ENCODE measurements at places on chromosomes 2 and 18. TPM values are rescaled to one million over a fixed set of nuclear protein-coding genes. Genes with fewer than 3 reads are reported as not detected.
A peak's percentile ranks its signal among the peaks of the same experiment; 100 is the strongest.

GRCh38 chr18:62485684-62486083 is 37.1 kb upstream of the ZCCHC2 start:
- peak; percentile 86 for DNase-seq

- no peak for DNase-seq
These were observed 48.9 kb downstream of the RAB31 start for GRCh38 chr18:9756933-9757470.

The LBX2 gene
- 10.1 TPM for total RNA-seq

The SFT2D3 gene
- total RNA-seq: 3.1 TPM

The PLEKHH2 gene
- total RNA-seq: 7.8 TPM

The OR6B2 gene
- not detected for total RNA-seq

DNA sequence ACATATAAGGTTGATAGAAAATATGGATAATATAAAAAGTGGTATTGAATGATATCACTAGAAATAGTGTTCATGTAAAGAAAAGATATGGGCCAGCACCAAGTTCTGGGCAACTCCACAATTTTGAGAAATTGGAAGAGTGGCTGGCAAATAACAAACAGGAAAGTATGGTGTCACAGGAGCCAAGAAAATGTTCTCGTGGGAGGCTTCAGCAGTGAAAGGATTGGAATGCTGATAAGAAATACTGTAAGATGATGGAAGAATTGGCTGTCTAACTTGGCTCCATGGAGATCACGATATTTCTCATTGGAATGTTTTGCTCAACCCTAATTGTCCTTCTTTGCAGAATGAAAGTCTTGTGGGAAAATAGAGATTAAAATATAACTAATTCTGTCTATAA is 856.8 kb downstream of the DPP10 start:
- no peak for DNase-seq

- DNase-seq: no peak
These were observed 131.8 kb downstream of the MREG start for GRCh38 chr2:215881582-215881981.

The DCC gene
- total RNA-seq: not detected

The KIF1A gene
- 0.27 TPM for total RNA-seq

The ZAP70 gene
- 0.91 TPM for total RNA-seq

The FAP gene
- total RNA-seq: not detected

DNA sequence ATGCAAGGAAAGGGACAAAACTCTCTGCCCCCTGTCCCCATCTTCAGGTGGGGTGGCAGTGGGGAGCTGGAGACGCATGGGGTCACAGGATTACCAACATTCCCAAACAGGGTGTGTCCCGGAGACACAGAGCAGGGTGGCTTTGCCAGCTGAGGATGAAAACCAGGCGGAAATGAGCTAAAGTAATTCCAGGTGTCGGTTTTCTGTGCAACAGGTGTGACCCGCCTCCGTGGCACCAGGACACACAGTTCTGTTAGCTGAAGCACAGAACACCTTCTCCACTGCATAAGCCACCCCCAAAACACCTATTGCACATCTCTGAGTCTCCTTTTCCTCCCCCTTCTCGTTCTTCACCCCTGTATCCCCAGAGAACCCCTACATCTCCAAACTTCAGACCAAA is 122.7 kb upstream of the GLI2 start:
- no peak for DNase-seq

- DNase-seq: no peak
These were observed 131.6 kb upstream of the DNAJC10 start for GRCh38 chr2:182584462-182584861.

The ATG16L1 gene
- 43.4 TPM for total RNA-seq

DNA sequence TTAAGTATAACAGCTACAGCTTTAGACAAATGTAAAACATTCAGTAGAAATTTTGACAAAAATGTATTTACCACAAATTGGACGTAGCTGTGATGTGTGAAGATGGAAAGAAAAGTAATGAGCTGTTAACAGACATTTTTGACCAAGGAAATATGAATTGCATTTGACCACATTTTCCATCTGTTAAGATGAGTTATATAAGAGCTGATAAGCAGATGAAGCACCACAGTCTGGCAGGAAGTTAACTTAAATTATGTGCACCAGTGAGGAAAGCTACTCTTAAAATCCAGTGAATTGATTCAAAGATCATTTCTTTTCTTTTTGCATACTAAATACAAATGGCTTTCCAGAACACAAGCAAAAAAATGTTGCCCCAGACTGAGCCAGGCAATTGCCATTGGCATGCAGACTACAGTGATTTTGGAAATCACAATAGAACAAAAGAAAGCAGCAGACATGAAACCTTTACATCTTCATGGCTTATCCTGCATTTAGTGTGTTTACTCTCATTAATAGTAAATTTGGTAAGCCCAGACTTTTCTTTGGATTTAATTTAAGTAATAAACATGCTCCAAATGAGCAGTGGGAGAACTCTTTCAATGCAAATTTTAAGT is 493.7 kb downstream of the TMX3 start:
- DNase-seq: no peak

- no peak for DNase-seq
These were observed 11.6 kb downstream of the CFLAR start for GRCh38 chr2:201127570-201127969.

The QPCT gene
- total RNA-seq: not detected

DNA sequence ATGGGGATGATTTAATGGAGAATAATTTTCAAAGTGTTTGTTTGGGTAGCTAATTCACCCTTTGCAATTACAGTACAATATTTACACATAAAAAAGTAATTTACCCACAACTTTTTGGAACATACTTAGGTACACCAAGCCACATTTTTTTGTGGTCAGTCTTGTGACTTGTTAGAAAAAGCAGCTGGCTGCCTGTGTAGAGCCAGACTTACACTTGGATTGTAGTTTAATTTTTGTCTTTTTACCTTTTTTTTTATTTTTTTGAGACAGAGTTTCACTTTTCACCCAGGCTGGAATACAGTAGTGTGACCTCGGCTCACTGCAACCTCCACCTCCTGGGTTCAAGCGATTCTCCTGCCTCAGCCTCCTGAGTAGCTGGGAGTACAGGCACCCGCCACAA is 45.4 kb downstream of the RALBP1 start:
- no peak for DNase-seq

GRCh38 chr2:128108166-128108565 is 17.2 kb downstream of the UGGT1 start:
- no peak for DNase-seq

- no peak for DNase-seq
These were observed 47.9 kb upstream of the FAM171B start for GRCh38 chr2:186645999-186646398.

DNA sequence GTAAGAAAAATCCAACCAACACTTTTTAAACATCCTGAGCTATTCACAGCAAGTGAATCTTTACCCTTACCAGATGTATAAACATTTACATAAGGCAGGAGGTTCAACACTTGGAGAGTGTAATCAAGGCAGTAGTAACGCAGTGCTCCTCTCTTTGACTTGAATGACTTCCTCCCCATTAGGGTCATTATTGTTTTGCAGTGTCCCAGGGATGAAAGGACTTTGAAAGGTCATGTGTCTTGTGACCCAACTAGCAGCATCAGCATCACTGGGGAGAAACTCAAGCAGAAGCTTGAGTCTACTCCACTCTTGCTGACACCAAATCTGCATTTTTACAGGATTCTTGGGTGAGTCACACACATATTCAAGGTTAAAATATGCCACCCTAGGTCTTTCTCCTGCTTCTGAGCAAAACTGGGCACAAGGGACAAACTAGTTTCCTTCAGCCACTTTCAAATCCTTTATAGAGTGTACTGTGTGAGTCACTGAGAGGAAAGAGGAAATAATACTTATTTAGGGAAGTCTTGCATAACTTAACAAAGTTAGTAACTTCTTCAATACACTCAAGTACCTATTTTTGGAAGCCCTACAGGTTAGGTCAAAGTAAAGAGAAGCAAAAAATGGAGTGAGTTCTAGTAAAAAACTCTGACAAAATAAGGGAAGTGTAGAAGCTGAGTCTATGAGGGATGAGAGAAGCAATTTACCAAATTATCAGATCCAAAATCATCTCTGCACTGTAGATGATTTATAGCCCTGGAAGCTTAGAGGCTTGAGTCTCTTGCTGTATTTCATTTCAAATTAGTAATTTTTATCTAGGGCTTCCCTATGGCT is 51.0 kb upstream of the EML4 start:
- DNase-seq: no peak

The IL36B gene
- total RNA-seq: not detected

- no peak for DNase-seq
These were observed 146.6 kb upstream of the ITGA6 start for GRCh38 chr2:172280571-172281361.

GRCh38 chr18:51069885-51070284 is 39.9 kb downstream of the SMAD4 start:
- no peak for DNase-seq

- no peak for DNase-seq
These were observed 54.8 kb downstream of the CDH20 start for GRCh38 chr18:61388010-61388409.

The LDLRAD4 gene
- 1.2 TPM for total RNA-seq

The AMER3 gene
- total RNA-seq: not detected

GRCh38 chr18:33960417-33960816 is 264.3 kb downstream of the NOL4 start:
- DNase-seq: no peak

DNA sequence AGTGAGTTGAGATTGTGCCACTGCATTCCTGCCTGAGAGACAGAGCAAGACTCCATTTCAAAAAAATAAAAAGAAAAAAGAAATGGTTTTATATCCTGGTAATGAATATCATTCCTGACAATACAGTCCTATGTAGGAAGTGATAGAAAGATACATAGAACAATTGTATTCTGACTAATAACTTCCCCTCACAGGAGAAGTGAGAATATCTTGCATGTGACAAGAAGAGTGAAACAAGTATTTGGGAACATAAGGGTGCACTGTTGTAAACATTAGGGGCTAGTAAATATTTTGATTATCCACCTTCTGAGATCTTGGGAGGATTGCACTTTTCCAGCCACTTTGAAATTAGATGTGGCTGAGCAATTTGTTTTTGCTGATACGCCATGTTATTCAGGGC is 40.7 kb downstream of the KLHL14 start:
- no peak for DNase-seq

The CREG2 gene
- total RNA-seq: 0.12 TPM

- no peak for DNase-seq
These were observed 126.1 kb downstream of the MTX2 start for GRCh38 chr2:176395273-176395854.

DNA sequence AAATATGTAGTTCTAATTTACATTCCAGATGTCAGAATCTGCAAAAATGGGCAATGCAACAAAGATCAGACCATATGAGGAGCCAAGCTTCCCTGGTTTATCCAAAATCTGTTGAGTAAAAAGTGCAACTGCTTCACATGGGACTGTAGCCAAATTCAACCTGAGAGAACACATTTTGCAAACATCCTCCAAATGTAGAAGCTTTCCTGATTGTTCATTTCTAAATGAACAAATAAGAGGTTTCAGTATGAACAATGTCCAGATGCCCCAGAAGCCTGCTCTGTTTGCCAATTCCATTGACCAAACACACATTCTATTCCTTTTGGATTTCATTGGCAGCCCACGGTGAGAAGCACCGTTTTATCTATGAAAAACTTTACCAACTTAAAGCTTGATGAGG is 117.9 kb upstream of the OSR1 start:
- no peak for DNase-seq

- DNase-seq: no peak
These were observed 21.2 kb downstream of the STAMBP start for GRCh38 chr2:73850009-73850408.

- no peak for DNase-seq
These were observed 3.6 kb upstream of the RRM2 start for GRCh38 chr2:10119027-10119325.

The KIAA2012 gene
- total RNA-seq: not detected

The ZNF2 gene
- total RNA-seq: 3.4 TPM

The DTNA gene
- 9.6 TPM for total RNA-seq

DNA sequence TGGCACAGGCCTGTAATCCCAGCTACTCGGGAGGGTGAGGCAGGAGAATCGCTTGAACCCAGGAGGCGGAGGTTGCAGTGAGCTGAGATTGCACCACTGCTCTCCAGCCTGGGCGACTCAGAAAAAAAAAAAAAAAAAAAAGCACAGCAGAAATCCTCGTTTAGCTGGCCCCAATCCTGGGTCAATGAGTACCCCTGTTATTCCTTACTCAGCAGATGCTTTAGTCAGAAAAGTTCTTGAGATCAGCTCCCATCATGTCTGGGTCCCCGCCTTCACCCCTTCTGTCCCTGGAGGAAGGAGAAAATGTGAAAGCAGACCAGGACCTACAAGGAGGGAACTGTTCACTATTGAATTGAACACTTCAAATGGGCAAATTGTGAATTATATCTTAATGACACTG is 16.4 kb upstream of the KCNG3 start:
- DNase-seq: no peak

The BBS5 gene
- 4.6 TPM for total RNA-seq

DNA sequence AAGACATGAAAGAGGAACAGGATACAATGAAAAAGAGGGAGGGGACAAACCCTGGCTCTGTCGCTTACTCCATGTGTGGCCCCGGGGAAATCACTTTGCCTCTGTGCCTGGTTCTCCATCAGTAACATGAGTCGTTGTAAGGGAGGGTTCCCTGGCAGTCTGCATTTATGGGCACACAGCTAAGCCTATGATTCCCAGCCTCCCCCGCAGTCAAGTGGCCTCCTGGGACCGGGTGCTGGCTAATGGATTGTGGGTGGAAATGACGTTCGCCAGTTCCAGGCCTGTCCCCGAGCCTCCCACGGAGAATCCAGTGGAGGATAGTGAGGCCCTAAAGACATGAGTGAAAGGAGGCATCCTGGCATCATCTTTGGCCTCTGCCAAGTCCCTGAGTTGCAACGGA is 42.7 kb downstream of the SFXN5 start:
- DNase-seq: no peak
